Osteocyte (in vitro differentiated cells): ENCODE measurements at places on chromosomes 11 and 22. TPM values are rescaled to one million over a fixed set of nuclear protein-coding genes. Genes with fewer than 3 reads are reported as not detected.

The ENTHD1 gene
- not detected in 2 replicates for total RNA-seq

The ANO9 gene
- total RNA-seq, result not detected in 2 replicates

The NOX4 gene
- total RNA-seq, result 19.6 and 20.1 TPM in 2 replicates

The TIMP3 gene
- total RNA-seq, result 36.2 and 37.3 TPM in 2 replicates

The ALDH3B1 gene
- 4.7 and 6.5 TPM in 2 replicates for total RNA-seq
